Thymus (tissue), 14 donors: ENCODE measurements at places on chromosomes 16 and 17. TPM values are rescaled to one million over a fixed set of nuclear protein-coding genes. Genes with fewer than 3 reads are reported as not detected.

DNA sequence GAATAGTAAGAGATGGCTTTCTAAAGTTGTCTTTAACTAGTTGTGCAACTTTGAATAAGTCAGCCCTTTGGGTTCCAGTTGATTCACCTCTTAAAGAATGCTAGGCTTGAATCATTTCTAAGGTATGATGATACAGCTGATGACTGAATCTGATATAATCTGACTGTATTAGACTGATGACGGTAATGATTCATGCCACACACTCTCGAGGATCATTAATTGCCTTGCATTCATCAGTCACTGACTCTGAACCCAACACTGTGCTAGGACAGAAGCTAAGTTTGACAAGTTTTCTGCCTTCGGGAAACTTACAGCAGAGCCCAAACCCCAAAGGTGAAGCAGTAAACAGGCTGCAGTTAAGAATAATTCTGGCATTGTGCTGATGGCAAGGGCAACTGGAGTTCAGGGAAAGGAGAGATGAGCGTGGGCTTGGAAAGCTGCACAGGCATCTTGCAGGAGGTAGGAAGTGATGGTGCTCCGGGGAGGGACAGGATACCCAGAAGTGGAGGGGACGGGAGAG is 25.8 kb downstream of the ASIC2 start:
- DNase-seq = no peak

DNA sequence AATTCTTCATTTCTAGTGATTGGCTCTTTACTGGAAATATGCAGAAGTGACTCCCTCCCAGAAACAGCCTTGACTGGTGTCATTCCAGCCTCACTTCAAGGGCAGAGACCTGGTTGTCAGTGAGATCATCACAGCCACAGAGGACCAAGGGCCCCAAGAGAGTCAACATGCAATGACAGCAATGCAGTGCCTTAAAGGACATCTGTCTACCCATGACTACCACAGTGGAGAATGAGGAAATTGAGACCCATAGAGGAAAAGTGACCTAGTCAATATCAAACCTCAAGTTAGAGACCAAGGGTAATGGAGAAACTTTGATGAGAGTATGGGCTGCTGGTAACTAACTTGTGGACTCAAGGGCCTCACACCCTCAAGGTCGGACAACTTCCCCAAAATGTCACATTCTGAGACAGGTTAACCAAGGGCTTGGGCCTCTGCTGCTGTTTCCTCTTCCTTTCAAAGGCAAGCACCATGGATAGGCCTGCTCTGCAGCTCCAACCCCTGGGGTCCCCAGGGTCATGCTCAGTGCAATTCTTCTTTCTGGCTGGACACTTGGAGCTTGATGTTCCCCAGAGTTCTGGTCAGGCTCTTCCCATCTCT is 11.3 kb downstream of the NOG start:
- no peak for DNase-seq

GRCh38 chr16:12500771-12501170 is 302.9 kb downstream of the CPPED1 start:
- DNase-seq = no peak

DNA sequence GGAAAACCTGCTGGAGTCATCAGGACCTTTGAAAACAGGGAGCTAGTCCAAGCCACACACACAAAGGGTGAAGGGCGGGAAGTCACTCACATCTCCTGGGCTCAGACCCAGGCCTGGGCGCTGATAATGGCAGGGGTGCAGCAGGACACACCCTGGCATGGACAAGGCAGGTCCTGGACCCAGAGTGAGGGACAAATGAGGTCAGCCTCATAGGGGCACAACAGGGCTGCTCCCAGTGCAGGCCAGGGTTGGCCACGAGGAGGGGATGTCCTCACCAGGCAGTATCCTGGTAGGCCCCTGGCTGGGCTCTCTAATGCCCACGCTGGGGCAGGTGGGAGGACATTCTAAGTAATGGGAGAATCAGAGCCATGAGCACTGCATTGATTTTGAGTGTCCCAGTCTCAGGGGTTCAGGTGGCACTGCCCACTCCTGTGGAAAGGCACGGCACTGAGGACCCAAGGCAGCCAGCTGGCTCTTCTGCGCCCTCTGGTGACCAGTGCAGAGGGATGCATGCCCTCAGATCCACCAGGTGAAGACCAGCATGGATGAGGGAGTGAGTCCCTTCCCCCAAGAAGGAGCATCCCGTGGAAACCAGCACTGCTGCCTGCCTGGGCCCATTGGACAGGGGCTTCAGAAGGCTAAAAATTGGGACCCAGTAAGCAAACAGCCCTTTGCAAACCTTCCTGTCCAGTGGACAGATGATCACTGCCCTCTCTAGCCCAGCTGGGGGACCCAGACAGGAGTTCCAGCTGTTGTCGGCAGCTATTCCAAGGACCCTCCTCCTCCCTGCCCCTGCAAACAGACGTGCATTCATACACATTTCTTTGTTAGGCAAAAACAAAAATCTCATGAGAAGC is 23.4 kb upstream of the SREBF1 start:
- no peak for DNase-seq

Gene CIAPIN1
- total RNA-seq = 49.8 TPM

DNA sequence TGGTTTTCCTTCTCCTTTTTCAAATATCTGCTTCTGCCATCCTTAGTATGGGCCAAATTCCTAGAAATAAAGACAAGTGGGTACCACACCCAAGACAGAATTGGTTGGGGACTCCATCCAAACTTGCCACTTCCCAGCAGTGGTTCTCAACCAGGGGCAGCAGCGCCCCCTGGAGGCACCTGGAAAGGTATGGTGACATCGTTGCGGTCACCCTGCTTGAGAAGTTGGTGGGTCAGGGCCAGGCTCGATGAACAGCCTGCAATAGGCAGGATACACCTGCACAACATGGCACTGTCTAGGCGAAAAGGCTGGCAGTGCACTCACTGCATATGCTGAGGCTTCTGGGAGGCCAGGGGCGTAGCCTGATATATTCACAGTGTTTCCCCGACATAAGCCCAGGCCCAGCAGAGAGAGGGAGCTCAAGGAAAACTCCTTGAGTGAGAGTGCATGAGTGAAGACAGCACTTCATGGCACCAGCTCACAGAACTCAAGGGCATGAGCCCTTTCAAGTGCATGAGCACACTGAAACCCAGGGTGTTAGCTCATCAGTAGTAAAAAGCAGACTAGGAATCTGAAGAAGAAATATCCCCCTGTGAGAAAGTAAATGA is 57.7 kb downstream of the CMC2 start:
- DNase-seq = peak; percentile 34

DNA sequence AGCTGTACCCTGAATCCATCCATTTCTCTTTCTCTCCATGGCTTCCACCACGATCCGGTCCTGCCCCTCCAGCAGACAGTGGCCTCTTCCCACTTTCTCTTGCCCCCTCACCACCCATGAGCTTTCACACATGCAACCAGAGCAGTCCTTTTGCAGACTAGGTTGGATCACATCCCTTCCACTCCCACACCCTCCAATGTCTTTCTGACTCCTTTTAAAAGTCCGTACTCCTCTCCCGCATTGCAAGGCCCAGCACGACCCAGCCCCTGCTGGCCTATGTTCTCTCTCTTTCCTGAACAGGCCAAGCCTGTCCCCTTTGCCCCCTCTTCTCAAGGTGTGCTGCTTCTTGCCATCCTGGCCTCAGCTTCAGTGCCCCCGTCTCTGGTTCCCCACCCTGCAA is 22.5 kb upstream of the DNAI2 start:
- no peak for DNase-seq

DNA sequence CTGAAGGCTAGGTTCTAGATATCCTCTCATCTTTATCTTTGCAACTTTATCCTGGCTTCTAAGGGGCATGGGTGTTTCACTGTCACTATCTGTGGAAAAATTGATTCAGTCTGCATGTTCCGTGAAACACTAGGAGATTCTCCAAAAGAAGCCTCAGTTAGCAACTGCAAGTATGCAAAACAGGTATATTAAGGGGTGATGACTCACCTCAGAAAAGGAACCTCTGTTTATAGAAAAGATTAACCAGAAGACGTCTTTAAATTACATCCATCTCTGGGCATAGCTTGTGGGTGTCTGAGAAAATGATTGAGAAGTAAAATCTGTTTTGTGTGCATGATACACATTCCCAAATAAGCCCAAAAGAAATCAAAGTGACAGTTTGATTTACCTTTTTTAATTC is 353.8 kb upstream of the HSBP1 start:
- DNase-seq = no peak

Gene ZPBP2
- not detected for total RNA-seq

Gene CCL5
- 26.7 TPM for total RNA-seq

DNA sequence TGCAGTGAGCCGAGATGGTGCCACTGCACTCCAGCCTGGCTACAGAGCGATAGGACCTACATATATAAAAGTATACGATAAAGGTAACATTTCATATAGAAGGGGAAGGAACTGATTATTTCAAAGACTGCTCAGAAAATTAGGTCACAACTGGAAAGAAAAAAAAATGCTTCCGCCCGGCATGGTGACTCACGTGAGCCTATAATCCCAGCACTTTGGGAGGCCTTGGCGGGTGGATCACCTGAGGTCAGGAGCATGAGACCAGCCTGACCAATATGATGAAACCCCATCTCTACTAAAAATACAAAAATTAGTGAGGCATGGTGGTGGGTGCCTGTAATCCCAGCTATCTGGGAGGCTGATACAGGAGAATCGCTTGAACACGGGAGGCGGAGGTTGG is 7.8 kb downstream of the TEX14 start:
- no peak for DNase-seq

- DNase-seq = no peak
These were observed 18.9 kb downstream of the IKZF3 start for GRCh38 chr17:39845052-39845846.

Gene SCNN1G
- 0.61 TPM for total RNA-seq

GRCh38 chr16:87207509-87207908 is 109.7 kb downstream of the C16orf95 start:
- no peak for DNase-seq

DNA sequence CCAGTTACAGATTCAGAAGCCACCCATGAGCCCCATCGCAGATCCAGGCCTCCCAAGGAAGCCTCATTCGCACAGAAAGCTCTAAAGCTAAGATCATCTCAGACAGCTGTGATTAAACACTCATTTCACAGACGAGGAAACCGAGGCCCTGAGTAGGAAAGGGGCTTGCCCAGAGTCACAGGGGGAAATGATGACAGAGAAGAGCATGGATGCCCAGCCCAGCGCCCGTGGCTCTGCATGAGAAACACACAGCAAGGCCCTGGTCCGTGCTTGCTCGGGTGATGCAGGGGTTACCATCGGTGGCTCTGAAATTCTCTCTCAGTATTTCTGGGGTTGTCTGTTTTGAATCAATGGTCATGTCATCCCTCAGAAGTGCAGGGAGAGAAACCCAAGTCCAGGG is 109.6 kb downstream of the C16orf78 start:
- no peak for DNase-seq

Gene HBA2
- total RNA-seq = 595 TPM

- DNase-seq = no peak
These were observed at the start of gene ABCA8 for GRCh38 chr17:68955181-68955841. ABCA8 (minus strand) TSS chr17:68955392; CDS start chr17:68942034, 13,358 bp downstream.

DNA sequence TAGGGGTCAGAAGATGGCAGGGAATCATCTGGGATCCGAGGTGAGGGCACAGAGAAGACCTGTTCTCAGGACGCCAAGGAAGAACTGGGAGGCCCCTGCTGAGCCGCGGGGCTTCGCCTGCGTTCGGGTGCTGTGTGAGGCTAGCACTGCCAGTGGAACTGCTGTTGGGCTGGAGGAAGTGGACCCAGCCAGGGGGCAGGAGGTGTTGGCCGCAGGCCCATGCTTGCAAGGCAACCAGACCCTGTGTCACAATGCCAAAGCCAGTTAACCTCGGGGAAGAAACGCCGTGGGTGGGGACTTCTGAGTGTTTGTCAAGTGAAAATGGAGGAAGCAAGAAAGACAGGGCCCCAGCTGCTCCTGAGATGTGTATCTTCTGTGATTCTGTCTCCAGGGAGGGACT is 185.5 kb downstream of the LGALS9B start:
- no peak for DNase-seq

Gene C16orf54
- total RNA-seq = 16.7 TPM

Gene MYH1
- under 0.01 TPM for total RNA-seq

Gene GFAP
- 0.19 TPM for total RNA-seq

Gene EXOSC6
- 15.4 TPM for total RNA-seq

Gene SP6
- total RNA-seq = 0.28 TPM

Gene AIPL1
- 0.05 TPM for total RNA-seq

- no peak for DNase-seq
These were observed 587 bp upstream of the CDK5R1 start for GRCh38 chr17:32486111-32486700.

GRCh38 chr17:71486261-71486660 is 634.6 kb upstream of the SOX9 start:
- no peak for DNase-seq

GRCh38 chr16:2715064-2715463 is 5.0 kb downstream of the PRSS27 start:
- DNase-seq = no peak

Gene LDAF1
- total RNA-seq = 9.7 TPM

DNA sequence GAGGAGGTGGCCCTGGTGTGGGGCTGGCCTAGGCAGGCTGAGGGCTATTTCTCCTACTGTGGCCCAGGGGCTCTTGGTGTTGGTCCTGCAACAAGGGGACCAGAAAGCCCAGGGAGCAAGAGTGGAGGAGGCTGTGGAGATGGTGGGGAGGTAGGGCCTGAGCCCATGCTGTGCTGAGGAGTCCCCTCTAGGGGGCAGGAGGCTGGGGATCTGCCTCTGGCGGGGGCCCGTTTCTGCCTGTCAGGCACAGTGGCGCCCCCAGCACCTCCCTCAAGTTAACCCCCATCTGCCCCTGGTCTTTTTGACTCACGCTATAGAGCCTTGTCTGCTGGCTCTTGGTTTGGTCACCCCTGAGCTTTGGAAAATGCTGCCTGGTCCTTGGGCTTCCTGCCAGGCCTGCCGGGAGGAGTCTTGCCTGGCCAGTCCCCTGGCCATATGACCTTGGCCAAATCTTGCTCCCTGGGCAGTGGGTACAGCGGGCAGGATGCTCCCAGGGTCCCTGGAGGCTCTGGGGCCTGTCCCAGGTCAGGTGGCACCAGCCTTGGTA is 5.9 kb downstream of the BAIAP2 start:
- DNase-seq = no peak

Gene PYY
- total RNA-seq = 0.57 TPM

DNA sequence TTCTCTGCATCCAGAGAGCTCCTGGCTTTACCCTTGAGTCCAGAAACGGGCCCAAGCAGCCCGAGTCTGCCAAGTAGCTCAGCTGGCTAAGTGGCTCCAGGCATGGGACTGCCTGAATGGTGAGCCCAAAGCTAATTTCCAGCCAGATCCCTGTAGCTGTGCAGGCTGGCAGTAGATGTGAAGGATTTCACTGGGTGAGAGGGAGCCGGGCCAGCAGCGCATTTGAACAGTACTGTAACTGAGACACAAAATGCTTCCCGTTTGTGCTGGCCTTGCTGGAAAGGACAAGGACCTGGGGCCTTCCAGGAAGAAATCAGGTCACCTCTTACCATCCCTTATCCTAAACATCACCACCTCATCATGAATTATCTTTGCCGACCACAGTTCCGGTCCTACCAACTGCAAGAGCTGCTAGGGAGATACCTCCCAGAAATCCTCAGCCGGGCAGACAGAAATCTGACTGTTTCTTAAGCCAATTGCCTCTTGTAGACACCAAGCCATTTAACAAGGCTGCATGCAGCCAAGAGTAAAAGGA is 3.7 kb downstream of the TIMP2 start:
- no peak for DNase-seq

GRCh38 chr17:7222093-7222971 is 2.6 kb downstream of the ACADVL start:
- no peak for DNase-seq
